ENCODE measurements at places on chromosomes 12 and 14.

- DNase-seq = no peak
Measured at GRCh38 chr12:47184229-47184628, 104.5 kb upstream of the AMIGO2 start.

DNA sequence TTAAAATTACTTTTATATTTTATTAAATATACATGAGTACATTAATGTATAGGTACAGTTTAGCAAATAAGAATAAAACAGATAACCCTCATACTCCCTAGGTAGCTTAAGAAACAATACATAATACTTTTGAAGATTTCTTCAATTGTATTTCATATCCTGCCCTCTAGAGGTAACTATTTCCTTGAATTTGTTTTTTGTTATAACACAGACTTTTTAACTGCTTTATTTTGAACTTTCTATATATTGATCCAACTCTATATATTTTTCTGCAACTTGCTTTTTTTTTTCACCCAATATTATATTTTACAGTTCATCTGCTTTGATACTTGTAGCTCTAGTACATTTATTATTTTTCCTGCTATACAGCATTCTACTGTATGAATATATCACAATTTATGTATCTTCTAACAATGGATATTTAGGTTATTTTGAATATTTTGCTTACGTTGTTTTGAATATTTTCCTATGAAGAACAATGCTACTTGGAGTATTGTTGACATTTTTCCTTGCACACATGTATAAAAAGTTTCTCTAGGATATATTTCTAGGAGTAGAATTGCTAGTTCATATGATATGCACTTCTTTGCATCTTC, 72.8 kb upstream of the ABCD2 start:
- no peak for DNase-seq

DNA sequence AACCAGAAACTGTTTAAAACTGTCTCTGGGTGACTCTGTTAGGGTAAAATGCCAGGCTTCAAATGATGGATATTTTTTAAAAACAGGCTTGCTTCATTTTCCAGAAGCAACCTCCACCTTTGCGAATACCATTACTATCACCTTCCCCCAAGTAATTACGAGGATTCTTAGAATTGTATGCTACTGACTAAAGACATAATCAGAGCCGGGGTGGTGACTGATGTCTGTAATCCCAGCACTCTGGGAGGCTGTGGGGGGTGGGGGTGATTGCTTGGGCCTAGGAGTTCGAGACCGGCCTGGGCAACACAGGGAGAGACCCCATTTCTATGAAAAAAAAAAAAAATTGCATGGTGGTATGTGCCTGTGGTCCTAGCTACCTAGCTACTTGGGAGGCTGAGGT, 38.3 kb downstream of the FGD6 start:
- DNase-seq = no peak

DNA sequence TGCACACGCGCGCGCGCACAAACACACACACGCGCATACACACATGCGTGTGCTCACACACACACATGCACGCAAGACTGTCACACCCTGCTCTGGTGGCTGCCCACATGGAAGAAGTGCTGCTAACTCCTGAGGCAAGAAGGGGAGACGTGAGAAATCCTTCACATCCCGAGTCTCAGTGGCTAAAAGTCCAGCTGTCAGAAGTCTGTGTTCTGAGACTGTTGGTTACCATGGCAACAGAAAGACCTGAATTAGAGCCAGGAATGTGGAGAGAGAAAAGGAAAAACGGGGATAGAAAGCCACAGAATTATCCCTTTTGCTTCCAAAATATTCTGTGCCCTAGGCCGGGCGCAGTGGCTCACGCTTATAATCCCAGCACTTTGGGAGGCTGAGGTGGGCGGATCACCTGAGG, 71.2 kb downstream of the PPFIBP1 start:
- no peak for DNase-seq

GRCh38 chr12:80763874-80764273, 47.2 kb downstream of the MYF5 start:
- DNase-seq = no peak

GRCh38 chr14:71354801-71355200, 447.5 kb downstream of the PCNX1 start:
- no peak for DNase-seq

GRCh38 chr12:92412856-92413255, 267.2 kb upstream of the BTG1 start:
- DNase-seq = no peak

- no peak for DNase-seq
Measured at GRCh38 chr12:14577344-14577743, 9.7 kb upstream of the PLBD1 start.

DNA sequence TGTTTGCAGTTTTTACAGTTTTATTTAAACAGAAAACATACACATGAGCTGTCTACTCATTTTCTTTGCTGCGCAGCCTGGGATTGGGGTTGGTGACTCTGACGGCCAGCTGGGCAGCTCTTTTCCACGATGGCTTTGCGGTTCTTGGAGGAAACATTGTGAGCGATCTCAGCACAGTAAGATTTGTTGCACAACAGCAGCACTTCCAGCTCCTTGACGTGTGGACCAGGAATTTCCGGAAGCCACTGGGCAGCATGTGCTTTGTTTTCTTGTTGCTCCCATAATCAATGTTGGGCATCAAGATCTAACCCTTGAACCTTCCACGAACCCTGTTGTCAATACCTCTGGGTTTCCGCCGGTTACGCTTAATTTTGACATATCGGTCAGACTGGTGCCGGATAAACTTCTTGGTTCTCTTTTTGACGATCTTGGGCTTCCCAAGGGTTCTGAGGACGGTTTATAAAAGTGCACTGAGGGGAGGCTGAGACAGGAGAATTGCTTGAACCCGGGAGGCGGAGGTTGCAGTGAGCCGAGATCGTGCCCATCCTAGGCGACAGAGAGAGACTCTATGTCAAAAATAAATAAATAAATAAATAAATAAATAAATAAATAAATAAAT, 21.8 kb downstream of the FKBP11 start:
- no peak for DNase-seq

GRCh38 chr14:103729496-103730448, 14.2 kb downstream of the ZFYVE21 start:
- DNase-seq = no peak

GRCh38 chr12:51326698-51327439, 2.9 kb upstream of the BIN2 start:
- no peak for DNase-seq

- DNase-seq = no peak
Measured at GRCh38 chr12:52522346-52523011, 2.3 kb upstream of the KRT5 start.

- no peak for DNase-seq
Measured at GRCh38 chr12:64412459-64412858, 8.3 kb downstream of the XPOT start.

GRCh38 chr14:72608391-72609204, 285.3 kb downstream of the DPF3 start:
- DNase-seq = no peak

DNA sequence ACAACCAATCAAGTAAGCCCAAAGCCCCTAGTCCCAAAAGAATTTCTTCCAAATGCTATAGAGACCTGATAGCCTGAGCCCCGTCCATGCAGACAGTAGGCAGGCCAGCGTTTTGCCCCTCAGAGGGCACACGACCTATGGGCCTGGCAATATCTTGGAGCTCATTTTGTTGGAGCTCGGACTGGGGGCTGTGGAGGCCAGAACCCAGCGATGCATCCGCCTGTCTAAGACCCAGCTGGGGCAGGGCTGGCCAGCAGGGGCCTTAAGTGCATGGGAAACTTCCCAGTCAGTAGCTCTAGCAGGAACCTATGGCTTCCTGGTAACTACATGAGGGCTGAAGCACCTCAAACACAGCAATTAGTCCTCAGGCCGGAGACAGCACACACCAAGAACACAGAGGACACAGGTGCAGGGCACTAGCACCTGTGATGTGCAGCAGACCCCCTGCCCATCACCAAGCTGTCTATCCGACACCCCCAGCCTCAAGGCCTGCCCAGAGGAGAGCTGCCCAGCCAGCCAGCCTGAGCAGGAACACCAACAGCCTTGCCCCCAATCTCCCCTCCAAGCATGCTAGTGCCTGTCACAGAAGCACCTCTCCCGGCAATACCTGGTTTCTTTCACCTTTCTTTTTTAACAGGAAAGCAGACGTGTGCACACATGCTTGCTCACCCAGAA, 50.8 kb downstream of the ARL6IP4 start:
- DNase-seq = no peak

DNA sequence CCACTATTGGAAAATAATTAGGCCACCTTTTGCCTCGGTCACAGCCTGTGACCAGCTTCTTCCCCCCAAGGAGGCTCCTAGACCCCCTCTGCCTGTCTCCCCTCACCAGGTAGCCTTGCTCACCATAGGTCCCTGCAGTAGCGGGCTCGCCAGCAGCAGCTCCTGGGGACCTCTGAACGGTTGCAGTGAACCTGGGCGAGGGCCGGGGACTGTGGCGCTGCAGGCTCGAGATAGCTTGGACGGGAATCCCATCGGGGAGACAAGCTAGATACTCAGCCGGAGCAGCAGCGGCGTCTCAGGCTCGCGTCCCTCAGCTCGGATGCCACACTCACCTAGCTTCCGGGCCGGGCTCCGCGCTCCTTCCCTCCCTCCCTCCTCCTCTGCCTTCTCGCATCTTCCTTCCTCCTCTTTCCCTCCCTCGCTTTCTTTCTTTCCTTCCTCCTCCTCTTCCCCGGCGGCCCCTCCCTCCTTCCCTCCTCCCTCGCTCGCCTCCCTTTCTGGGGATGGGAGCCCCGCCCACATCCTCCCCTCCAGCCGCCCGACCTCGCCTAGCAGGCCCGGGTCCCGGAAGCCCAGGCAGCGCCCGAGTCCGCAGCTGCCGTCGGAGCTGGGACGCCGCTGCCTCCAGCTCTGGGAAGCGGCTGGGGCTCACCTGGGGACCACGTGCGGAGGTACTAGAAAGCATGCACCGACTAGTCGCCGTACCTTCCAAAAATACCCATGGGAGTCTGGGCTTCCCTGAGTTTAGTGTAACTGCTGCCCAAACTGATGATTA, at the start of gene BMP4:
BMP4 (minus strand) TSS at position 399 of the 775 bp plus-strand sequence. CDS start 4,603 bp downstream, outside the sequence.
- no peak for DNase-seq

Measured in NCI-H187 treated with DMSO at 0.1 percent for 48 hours (cell line).